GM23338 (cell line): ENCODE measurements at places on chromosomes 12 and 14. TPM values are rescaled to one million over a fixed set of nuclear protein-coding genes. Genes with fewer than 3 reads are reported as not detected.

DNA sequence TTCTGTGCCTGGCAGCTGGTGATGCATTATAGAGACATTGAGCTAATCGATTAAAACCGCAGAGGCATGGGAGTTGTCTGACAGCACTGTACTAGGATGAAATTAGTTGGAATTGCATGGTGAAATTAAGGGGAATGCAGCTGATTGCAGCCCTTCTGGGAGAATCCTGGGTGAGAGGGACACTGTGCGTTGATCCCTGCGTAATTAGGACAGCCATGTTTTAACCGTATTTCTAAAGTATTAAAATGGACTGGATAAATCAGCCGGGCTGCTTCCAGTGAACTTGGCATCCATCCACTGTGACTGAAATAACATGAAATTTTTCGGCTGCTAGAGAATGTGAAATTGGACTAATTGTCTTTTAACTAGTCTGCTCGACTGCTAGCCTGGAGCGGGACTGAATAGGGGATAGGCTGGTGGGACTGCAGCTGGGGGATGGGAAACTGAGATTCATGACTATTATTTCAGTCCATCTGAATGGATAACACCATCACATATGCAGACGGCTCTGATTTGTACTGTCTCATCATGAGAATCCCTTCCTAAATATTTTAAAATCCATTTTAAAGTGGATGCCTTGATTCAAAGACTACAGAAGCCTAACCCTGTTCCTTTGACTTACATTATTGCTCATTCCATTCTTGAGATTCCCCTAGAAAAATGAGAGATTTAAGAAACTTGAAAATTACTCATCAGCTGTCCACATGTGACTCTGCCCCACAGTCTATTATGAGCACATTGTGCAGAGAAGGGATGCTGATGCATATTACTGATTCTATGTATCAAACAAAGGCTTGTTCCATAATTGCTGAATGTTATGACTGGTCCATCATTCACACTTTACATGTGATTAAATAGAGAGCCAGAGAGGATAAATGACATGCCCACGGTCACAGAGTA is 343.9 kb downstream of the NPAS3 start:
- no peak for DNase-seq

DNA sequence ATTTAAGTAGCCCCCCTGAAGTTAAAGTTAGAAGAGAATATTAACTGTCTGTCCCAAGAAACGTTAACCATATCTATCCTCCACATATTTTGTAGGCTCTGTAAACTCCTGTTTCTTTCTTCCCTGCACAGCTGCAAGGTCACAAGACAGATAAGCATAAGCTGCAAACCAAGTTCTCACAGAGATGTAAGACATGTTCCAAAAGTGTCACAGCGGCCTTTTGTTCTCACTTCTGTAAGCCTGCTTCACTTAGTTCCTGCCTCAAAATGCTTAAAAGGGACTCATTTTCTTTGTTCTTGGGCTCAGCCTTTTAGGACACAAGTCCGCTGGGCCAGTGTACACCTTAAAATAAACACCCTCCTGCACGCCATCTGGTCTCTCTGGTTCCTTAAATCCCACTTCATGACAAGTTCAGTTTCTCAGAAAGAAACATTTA is 3.2 kb downstream of the RNASE1 start:
- no peak for DNase-seq

Gene LRRK2
- not detected in 2 replicates for polyA plus RNA-seq

Gene PARPBP
- polyA plus RNA-seq: 31.7 and 37.3 TPM in 2 replicates

DNA sequence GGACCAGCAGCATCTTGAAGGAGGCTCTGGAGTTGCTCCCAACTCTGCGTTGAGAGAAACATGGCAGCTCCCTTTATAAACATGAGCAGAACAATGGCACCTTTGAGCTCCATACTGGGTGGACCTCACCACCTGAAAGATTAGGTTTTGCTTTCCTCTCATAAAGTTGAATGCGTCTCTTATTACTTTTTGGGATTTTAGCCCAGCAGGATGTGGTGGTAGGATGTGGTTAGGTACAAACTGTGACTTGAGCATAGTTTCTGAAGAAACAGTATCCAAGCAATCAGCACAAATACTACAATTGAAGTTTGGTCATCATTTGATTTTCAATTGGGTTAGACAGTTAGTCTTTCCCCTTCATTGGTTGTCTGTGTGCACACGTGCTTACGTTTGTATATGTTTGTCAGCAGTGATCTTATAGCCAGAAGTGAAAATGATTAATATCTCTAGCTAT is at the start of gene PRR4:
Gene PRR4 (minus strand): TSS at position 51 of the 454 bp plus-strand sequence. CDS start 38 bp downstream, at position 13.
- DNase-seq: no peak

- peak; percentile 67 for DNase-seq
These were observed 91.7 kb upstream of the SEL1L start for GRCh38 chr14:81625343-81625742.

DNA sequence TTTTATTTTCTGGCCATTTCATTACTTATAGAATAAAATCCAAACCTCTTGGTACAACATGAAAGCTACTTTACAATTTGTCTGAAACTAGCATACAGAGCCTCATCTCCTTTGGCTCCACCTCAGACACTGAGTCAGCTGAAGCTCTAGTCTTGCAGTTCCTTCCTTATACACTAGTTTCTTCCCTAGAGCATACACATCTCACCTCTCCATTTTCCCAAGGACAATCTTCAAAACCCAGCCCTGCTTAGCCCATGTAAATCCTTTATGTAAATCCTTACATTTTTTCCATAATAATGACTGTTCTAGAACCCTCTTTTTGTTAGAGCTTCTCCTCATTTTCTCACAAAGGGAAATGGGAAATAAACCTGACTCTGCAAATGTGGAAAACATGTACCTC is 463.4 kb downstream of the SLC16A7 start:
- peak; percentile 5 for DNase-seq

GRCh38 chr12:79020106-79020505 is 155.5 kb downstream of the SYT1 start:
- no peak for DNase-seq

- no peak for DNase-seq
These were observed 15.1 kb downstream of the CPNE8 start for GRCh38 chr12:38890102-38890855.

- no peak for DNase-seq
These were observed 6.8 kb upstream of the OTUB2 start for GRCh38 chr14:94019329-94019728.

DNA sequence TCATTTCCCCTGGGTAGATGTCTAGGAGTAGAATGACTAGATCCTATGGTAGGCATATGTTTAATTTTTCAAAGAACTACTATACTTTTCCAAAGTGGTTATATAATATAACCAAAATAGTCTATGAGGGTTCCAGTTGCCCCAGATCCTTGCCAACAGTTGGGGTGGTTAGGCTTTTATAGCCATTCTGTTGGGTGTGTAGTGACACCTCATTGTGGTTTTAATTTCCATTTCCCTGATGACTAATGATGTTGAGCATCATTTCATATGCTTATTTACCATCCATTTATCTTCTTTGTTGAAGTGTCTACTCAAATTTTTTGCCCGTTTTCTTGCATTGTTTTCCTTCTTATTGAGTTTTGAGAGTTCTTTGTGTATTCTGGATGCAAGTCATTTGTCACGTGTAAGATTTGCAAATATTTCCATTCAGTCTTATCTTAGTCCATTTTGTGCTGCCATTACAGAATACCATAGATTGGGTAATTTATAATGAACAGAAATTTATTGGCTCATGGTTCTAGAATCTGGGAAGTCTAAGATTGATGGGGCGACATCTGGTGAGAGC is 4.7 kb downstream of the SYNE2 start:
- DNase-seq: no peak

Gene SDR39U1
- polyA plus RNA-seq: 60.6 and 66.5 TPM in 2 replicates

Gene LTBP2
- 0.27 and 0.35 TPM in 2 replicates for polyA plus RNA-seq

DNA sequence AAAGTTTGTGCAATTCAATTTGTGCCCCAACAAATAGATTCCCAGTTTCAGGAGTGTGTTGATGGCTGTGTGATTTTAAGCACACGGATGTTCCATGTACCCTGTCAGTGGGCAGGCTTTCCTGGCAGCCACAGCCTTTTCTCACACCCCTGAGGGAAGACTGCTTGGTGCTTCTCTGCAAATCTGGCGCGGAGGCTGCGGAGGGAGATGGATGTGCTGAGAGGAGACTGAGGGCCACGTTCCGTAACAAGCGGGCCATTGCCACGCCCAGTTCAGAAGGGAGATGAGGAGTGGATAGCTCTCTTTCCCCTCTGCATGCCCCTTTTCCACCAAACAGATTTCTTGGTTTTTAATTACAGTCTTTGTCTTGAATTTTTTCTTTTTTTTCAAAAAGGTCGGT is 89.1 kb downstream of the BEGAIN start:
- no peak for DNase-seq

GRCh38 chr12:6869049-6870021 is 2.0 kb downstream of the TPI1 start:
- peak; percentile 96 for DNase-seq
